ENCODE measurements at places on chromosomes 3 and 15. TPM values are rescaled to one million over a fixed set of nuclear protein-coding genes. Genes with fewer than 3 reads are reported as not detected.

Gene STRC
- 0.08 TPM for polyA plus RNA-seq

Gene GUCA1C
- not detected for polyA plus RNA-seq

Gene MB21D2
- polyA plus RNA-seq = 17.2 TPM

Gene CTXN2
- polyA plus RNA-seq = not detected

Gene COX5A
- polyA plus RNA-seq = 252 TPM

Gene P2RY1
- 6.5 TPM for polyA plus RNA-seq

Gene GPR149
- polyA plus RNA-seq = 0.17 TPM

Gene GOLGA8Q
- 2.2 TPM for polyA plus RNA-seq

Gene GOLGA8S
- 0.36 TPM for polyA plus RNA-seq

Gene ZDHHC3
- polyA plus RNA-seq = 46.0 TPM

Gene SCAANT1
- polyA plus RNA-seq = 1.0 TPM

Gene SH2D7
- polyA plus RNA-seq = 0.10 TPM

Gene EPHA3
- polyA plus RNA-seq = 30.6 TPM

Gene TMCO5A
- not detected for polyA plus RNA-seq

Gene BCHE
- 73.2 TPM for polyA plus RNA-seq

GRCh38 chr3:188236271-188236670 lies 82.3 kb downstream of the LPP start:
- DNase-seq = no peak

DNA sequence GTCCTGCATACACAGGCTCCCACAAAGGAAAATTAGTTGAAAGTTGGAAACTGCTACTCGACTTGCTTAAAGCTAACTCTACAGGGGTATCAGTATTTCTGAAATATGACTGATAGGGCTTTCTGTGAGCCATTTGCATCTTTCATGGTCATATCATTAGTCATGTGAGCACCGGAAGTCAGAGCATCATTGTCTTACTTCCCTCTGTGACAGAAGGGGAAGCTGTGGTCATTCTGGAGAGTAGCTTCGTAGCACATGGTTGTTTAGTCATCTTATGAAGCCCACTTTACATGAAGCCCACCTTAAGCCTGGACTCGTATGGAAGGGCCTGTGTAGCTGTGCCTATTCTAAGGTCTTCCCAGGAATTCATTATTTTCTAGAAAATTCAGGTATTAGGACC lies 69.0 kb downstream of the COL6A5 start:
- DNase-seq = no peak

DNA sequence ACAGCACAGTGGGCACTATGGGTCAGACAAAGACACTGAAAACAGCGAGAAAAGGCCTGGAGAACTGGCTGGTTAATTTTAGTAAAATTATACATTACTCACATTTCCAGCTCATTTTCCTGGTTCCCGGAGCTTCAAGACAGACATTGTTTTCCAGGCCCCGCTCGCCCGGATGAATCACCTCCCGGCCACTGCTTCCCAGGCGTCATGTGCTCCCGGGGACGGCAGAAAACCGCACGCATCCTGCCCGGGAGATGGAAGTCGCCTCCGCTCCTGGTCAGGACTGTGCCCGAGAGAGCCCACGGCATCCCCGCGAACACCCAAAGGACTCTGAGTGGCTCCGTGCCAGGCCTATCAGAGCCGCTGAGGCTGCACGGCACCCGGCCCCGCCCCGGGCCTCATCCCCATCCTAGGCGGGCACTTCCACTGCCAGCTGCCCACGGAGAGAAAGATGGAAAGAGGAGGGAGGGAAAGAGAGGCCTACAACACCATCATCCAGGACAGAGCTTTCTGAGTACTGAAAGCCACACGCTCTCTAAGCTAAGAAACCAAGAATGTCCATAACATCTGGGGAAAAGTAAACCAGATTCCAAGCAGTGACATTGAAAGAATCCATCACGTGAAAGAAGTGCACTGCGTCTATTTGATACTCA lies 75.1 kb downstream of the VGLL4 start:
- no peak for DNase-seq

DNA sequence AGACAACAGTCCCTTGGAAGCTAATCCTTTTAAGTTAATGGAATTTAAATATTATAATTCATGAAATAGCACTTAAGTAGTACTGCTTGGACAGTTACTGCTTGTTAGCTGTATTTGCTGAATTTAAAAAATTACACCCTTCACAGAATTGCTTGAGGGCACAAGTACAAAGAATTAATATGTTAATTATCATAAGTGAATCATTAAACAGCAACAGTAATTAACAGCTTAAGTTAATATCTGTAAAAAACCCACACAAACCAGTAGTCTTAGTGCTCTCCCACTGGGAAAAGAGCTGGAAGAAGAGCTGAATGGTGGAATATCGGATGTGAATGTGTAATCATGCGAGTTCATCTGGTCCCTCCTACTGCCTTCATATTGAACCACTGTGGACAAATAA lies 232.0 kb downstream of the CD47 start:
- DNase-seq = no peak

- DNase-seq = no peak
Measured at GRCh38 chr3:64837986-64838735, 150.4 kb upstream of the ADAMTS9 start.

DNA sequence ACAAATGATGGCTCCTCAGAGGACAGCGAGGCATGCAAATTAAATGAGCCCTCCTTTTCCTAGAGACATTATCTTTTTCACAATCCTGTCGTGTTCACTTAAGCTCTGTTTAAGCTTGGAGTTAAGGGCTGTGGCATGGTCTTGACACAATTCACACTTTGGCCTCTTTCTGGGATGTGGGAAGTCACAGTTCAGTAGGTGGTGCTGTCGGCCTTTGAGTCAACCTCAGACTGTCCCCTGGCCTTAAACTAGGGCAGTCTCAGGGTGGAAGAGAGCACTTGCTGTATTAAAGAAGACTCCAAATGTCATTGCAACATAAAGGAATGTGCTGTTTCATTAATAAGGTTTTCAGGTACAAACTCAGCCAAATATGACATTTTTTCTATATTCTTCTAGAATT lies 351.0 kb downstream of the MCTP2 start:
- DNase-seq = no peak

GRCh38 chr3:9100513-9100894 lies 137.2 kb upstream of the RAD18 start:
- no peak for DNase-seq

DNA sequence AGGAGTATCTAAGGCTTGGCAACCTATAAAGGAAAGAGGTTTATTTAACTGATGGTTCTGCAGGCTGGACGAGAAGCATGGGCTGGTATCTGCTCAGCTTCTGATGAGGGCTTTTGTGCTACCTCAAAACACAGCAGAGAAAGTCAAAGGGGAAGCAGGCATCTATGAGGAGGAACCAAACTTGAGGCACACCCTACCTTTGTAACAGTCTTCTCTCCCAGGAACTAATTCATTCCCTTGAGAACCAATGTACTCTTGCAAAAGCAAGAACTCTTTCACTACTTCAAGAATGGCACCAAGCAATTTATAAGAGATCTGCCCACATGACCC lies 109.0 kb downstream of the CGGBP1 start:
- no peak for DNase-seq

- no peak for DNase-seq
Measured at GRCh38 chr3:141853081-141853601, 23.3 kb upstream of the ATP1B3 start.

GRCh38 chr15:91444656-91445055 lies 344.6 kb downstream of the SV2B start:
- no peak for DNase-seq

GRCh38 chr3:88926221-88926620 lies 181.2 kb upstream of the EPHA3 start:
- no peak for DNase-seq

- no peak for DNase-seq
Measured at GRCh38 chr15:60706145-60706544, 227.2 kb upstream of the ICE2 start.

- peak; percentile 81 for DNase-seq
Measured at GRCh38 chr3:149575213-149575960, 82.4 kb downstream of the WWTR1 start.

- DNase-seq = no peak
Measured at GRCh38 chr3:107271787-107272387, 105.4 kb upstream of the CCDC54 start.

DNA sequence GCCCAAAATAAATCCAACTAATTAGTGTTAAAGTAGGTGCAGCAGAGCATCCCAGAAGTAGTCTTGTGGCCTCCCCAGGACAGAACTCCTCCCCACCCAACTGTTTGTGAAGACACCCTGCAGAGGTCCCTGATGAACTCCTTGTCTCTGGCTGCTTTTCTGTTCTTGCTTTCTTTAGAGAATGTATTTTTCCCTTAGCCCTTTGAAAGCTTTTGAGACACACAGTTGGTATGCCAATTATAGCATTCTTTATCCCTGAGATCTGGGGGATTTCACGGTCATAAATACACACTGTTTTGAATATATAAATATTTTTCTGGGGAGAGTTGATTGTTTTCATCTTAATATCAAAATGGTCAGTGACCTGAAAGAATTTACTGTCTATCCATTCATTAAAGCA lies 9.8 kb downstream of the TFG start:
- DNase-seq = no peak

DNA sequence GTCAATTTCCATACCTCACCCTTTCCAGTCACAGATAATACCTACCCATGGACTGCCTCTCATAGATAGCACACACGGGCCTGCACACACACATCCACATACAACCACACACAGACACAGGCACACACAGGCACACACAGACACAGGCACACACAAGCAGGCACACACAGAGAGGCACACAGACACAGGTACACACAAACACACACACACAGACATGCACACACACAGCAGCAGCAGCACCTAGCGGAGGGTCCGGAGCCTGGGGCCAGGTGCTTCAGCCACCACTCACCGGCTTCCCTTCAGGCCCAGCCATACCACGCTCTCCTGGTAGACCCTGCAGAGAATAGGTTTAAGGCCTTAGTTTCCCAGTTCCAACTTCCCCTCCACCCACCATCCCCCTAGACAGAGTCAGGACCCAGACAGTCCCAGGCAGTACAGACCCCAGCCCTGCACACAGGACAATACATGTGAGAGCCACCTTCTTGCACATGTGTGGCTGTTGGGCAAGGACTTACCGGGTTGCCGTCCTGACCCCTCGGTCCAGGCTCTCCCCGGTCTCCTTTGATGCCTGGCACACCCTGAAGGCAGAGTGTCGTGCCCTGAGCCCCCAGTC lies 10.5 kb upstream of the UCN2 start:
- no peak for DNase-seq

DNA sequence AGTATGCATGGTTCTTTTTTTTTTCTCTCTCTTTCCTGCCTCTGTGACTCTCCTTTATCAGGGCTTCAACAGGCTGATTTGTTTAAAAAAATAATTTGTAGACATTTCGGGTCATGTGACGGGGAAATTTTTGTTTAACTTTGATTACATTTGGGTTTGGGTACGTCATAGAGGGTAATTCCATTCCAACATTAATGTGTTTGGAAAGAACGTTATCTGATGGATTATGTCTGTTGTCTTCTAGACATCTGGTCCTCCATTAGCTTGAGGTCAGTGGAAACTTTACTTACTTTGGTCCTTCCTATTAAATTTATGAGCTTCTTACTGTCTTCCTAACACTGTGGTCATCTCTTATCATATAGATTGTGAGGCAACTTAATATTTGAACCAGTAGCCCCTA lies 80.9 kb downstream of the STT3B start:
- DNase-seq = no peak

DNA sequence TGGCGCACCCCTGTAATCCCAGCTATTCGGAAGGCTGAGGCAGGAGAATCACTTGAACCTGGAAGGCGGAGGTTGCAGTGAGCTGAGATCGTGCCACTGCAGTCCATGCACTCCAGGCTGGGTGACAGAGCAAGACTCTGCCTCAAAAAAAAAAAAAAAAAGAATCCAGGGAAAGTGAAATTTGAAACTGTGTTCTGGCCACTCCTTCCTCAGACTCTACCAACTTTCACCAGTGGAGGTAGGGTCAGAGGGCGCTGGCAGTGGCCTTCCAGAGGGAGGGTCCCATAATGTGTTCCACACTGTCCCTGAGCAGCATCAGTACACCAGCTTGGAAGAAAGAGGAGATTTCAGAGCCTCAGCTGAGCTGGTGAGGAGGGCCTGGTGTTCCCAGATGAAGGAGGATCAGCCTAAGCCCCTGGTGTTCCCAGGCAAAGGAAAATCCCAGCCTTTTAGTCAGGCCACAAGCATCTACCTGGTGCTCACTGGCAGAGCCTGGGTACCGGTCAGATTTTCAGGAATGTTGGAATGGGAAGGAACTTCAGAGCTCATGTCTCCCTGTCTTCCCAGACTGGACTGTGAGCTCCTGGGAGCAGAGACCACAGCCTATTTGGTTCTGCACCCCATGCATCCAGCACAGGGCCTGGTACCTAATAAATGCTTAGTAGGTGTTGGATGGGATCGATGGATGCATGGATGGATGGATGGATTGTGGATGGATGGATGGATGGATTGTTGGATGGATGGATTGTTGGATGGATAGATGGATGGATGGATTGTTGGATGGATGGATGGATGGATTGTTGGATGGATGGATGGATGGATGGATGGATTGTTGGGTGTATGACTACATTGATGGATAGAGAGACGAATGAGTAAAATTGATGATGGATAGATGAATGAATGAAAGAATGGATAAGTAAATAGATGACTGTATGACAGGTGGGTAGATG lies 117.9 kb downstream of the CORO2B start:
- DNase-seq = no peak

GRCh38 chr3:93969443-93969842 lies 4.3 kb downstream of the PROS1 start:
- DNase-seq = no peak

Data from muscle of back (tissue), 13 donors.